Fibroblast of lung (primary cell): ENCODE measurements at places on chromosomes 12 and 14.

DNA sequence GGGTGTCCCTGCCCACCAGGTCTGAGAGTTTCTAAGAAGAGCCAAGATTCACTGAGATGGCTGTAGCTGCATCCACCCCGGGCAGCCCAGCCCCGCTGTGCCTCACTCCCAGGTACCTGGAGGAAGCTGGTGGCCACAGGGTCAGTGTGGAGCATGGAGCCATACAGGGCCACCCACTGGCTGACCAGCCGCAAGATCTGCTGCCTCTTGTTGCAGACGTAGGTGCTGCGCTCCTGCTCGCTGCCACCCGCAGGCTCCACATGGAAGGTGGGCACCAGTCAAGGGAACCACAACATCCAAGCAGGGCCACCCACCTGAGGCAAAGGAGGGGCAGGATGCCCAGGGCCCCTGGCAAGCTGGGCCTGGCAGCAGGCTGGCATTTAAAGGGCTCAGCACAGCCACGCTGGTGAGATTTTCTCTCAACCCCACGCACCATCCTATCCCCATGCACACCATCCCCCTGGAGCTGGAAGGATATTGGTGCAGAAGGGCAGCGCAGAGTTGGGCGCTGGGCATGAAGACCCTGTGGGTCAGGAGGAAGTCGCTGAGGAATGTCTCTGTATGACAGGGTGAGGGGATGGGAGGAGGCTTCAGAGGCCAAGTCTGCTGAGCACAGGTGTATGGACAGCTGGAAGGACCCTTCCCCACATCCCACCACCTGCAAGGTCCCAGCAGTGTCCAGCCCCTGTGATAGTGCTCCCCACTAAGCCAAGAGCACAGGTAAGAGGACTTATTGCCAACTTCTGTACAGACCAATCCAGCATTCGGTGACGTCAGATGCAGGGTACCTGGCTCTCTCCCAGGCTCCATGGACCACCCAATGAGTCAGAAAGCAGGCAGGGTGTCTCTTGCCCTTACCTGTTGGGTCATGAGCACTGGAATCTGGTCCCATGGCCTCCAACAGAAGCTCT is 10.8 kb downstream of the RAPGEF3 start:
- no peak for DNase-seq

DNA sequence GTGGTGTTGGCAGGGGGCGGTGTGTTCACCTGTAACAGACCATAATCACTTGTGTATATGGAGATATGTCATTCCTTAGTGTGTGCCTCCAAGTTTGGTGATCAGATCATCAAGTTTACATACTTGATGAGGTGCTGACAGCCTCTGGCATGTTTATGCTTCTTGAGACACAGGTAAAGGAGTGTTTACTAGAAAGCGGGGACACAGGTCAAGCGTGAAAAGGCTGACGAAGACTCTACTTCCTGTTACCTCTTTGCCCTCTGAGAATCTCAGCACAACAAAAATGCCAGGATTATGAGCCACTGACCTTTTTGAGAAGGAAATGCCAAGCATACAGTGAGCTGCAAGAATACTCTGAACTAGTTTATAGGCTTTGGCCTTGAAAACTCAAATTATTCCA is 29.6 kb downstream of the PRDM4 start:
- DNase-seq: no peak

GRCh38 chr12:6199531-6200255 is 507 bp upstream of the CD9 start:
- DNase-seq: no peak

- DNase-seq: no peak
These were observed 80.2 kb downstream of the KCNA5 start for GRCh38 chr12:5123921-5124320.

GRCh38 chr12:110649341-110649847 is 35.5 kb downstream of the TCTN1 start:
- peak; percentile 29 for DNase-seq

- DNase-seq: no peak
These were observed 11.1 kb upstream of the EGLN3 start for GRCh38 chr14:33962016-33962415.

DNA sequence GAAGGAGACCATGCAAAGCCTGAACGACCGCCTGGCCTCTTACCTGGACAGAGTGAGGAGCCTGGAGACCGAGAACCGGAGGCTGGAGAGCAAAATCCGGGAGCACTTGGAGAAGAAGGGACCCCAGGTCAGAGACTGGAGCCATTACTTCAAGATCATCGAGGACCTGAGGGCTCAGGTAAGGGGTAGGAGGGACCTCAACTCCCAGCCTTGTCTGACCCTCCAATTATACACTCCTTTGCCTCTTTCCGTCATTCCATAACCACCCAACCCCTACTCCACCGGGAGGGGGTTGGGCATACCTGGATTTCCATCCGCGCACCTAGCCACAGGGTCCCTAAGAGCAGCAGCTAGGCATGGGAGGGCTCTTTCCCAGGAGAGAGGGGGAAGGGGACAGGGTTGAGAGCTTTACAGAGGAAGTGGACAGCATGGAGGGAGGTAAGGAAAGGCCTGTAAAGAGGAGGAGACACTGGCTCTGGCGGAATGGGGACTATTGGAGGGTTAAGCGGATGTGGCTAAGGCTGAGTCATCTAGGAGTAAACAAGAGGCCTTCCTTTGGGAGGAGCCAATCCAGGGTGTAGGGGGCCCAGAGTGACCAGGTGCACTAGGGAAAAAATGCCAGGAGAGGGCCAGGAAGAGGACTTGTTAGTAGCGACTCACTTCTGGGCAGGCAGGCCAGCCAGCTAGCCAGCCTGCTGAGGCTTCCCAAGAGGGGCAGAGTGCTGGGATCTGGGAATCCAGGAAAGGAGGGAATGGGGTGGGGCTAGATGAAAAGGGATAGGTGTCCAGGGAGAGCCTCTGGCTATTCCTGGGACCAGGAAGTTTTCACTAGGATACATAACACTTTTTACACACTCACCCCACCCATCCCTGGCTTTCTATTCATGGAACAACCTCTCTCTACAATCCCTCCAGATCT is 754 bp downstream of the KRT18 start:
- peak; percentile 97 for DNase-seq

- no peak for DNase-seq
These were observed 159.1 kb downstream of the ADGRD1 start for GRCh38 chr12:131112700-131113290.

- DNase-seq: peak; percentile 100
These were observed 19.3 kb upstream of the SERPINA6 start for GRCh38 chr14:94342334-94342934.

DNA sequence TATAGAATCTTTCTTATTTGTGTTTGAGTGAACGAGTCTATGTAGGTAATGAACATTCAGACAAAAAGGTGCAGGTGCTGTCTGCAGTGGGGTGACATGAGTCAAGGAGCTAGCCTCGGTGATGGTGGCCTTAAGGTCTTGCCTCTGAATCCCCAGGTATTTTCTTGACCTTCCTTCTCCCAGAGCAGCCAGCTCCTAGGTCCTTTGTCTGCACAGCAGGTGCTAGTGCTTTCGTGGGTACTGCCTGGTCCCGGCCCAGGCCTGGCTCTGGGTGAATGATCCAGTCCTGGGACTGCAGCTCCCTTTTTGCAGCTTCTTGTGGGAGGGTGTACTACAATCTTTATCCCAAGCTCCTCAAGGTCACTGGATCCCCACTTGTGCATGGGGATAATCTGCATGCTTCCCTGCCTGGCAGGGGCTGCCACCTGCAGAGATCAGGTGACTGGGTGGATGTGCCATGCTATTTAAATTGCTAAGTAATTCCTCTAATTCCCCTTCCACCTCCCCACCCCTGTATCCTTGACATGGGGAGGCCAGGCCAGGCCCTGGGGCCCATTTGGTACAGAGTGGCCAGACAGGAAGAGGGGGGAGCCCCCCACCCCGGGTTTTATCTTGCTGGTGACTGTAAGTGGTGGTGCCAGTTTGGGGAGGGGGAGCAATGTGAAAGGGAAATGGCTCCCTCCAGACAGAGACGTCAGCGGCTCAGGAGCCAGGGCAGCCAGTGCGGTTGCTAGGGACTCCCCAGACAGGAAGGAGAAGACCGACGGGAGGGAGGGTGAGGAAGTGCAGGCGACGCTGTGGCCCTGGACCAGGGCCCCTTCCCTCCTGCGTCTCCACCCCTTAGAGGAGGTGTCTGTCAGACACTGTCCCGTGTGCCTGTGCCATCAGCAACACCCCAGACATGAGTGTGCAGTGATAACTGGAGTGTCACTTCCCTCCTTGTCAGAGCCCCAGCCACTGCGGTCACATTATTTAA is 6.7 kb downstream of the VASH1 start:
- no peak for DNase-seq

GRCh38 chr14:38125481-38126037 is 82.1 kb upstream of the SSTR1 start:
- no peak for DNase-seq

GRCh38 chr12:114661245-114661644 is 22.7 kb downstream of the TBX3 start:
- DNase-seq: no peak

DNA sequence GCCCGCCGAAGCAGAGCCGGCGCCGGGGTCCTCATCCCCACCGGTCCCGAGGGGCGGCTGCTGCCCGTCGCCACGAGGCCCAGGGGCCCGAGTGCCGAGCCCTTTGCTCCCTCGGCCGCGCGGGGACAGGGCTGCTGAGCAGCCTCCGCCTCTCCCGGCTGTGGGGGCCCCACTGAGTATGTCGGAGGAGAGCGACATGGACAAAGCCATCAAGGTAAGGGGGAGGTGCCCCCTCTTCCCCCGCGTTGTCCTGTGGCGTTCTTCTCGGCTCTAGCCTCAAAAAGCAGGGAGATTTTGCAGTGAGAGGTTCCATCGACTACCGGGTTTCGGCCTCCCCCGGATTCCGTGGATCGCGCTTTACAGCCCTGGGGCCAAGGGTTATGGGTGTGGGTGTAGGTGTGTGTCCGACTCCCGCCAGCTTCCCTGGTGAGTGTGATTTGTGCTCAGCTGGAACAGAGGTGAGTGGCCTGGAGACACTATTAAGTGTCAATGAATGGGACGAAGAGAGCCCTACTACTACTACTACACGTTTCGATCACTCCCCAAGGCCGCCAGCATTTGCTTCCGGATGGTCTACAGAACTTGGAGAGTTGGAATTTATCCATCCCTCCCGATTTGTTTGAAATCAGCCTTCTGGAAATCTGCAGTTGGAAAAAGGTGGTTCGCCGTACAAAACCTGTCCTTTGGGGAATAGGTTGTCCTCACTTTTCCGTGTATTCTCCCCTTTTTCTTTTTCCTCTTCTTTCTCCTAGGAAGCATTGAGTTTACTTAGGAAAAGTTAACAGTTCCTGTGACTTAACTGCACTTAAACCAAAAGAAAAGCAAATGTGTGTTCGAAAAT is 748 bp downstream of the MAPKAPK5 start:
- peak; percentile 13 for DNase-seq

DNA sequence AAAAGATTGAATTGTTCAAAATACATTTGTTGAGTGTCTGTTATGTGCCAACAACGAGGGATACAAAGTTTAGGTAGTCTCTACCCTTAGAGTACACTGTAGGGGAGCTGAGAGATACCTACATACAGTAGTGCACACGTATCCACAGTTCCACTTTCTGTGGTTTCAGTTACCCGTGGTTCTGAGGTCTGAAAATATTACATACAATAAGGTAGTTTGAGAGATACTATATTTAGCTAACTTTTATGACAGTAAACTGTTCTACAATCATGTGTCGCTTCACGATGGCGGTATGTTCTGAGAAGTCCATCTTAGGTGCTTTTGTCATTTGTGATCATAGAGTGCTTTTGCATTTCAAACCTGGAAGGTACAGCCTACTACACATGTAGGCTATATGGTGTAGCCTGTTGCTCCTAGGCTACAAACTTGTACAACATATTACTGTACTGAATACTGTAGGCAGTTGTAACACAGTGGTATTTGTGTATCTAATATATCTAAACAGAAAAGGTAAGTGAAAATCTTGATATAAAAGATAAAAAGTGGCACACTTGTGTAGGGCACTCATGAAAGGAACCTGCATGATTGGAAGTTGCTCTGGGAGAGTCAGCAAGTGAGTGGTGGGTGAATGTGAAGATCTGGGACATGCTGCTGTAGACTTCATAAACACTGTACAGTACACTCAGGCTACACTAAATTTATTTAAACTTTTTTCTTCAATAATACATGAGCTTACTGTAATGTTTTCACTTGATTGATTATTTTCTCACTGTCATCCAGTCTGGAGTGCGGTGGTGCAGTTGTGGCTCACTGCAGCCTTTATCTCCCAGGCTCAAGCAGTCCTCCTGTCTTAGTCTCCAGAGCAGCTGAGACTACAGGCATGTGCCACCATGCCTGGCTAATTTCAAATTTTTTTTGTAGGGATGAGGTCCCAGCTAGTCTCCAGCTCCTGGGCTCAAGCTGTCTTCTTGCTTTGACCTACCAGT is 4.0 kb downstream of the CPSF6 start:
- no peak for DNase-seq

DNA sequence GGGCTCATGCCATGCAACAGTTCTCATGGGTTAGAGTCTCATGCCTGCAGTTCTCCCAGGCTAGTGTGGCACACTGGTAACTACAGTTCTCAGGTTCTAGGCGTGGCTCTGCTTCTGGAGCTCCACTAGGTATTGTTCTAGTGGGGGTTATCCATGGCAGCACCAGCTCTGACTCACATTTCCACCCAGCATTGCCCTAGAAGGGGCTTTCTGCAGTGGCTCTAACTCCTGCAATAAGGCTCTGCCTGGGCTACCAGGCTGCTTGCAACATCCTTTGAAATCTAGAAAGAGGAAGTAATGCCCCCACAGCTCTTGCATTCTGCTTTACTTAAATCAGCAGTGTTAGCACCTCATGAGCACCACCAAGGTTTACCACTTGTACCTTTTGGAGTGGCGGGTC is 220.3 kb upstream of the ARID2 start:
- no peak for DNase-seq

DNA sequence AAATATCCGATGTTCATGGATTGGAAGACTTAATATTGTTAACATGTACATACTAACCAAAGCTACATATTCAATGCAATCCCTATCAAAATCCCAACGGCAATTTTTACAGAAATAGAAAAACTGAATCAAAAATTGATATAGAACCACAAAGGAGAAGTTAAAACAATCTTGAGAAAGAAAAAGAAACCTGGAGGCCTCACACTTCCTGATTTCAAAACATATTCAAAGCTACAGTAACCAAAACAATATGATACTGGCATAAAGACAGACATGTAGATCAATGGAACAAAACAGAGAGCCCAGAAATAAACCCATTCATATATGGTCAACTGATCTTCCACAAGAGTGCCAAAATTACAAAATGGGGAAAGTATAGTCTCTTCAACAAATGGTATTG is 5.4 kb upstream of the PELI2 start:
- DNase-seq: no peak

DNA sequence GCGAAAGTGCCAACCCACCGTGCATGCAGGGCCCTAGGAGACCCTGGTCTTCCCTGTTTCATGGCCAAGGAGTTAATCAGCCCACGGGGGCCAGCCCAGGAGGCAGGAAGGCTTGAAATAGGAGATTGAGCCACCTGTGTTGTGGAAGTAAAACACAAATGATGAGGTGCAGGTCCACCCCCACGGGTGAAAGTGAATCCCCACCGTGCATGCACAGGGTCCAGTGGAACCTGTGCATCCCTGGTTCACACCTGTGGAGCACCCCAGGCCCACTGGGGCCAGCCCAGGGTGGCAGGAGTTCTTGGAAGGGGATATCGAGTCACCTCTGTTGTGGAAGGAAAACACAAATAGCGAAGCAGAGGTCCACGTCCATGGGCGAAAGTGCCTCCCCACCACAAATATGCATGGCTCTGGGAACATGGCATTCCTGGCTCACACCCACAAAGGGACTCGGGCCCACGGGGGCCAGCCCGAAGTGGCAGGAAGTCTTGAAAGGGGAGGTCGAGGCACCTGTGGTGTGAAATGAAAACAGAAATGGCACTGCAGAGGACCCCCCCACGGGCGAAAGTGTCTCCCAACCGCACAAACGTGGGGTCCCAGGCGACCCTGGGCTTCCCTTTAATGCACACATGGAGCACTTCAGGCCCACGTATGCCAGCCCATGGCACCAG is 381.5 kb downstream of the ALG10 start:
- DNase-seq: no peak
